Activated T-helper 1 cell treated with anti-CD3 and anti-CD28 coated beads, Interleukin-2, amount 50 U/mL, for 16 hours (primary cell): ENCODE measurements at places on chromosomes 5 and 9.

- DNase-seq, result no peak
These were observed 51.5 kb downstream of the SHOC1 start for GRCh38 chr9:111743275-111743674.

DNA sequence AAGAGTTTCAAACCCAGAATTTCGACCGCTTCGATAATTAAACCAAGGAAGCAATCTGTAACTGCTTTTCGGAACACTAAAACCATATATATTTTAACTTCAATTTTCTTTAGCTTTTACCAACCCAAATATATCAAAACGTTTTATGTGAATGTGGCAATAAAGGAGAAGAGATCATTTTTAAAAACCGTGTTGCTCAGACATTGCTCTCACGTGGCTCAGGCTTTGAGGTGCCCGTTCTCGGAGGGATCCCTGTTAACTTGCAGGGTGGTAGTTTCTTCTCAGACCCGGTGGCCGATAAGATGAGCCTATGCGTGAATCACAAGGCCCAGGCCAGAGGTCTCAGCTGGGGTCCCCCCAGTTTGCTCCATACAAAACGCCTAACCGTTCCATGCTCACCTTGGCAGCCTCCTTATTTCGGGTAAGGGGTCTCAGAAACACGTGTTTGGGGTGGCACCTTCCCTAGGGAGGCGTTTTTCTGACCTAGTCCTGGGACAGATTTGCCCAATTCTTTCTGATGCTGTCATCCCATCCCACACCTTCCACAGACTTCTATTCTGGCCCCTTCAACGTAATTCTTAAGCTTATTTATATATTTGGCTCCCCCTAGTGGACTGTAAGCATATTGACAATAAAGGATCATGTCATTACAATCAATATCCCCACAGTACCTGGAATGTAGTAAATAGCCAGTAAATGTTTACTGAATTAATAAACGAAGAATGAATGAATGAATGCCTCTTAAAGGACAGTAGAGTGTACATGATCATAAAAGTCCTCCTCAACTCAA lies 48.1 kb downstream of the THBS4 start:
- no peak for DNase-seq

DNA sequence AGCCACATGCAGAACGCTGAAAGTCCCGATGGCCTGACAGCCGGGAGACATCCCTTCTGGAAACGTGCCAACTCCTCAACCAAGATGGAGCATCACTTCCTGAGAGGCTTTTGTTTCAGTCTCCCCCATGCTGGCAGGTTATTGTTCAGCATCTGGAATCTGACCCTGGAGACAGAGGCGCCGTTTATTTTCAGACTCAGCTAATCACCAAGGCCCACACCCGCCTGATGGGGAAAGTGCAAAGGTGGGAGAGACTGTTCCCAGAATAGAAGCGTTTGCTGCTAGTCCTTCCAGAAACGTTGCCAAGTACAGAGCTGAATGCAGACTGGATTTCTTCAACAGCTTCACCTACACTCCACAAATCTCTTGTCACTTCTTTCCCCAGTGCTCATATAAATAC lies 41.8 kb upstream of the S1PR3 start:
- DNase-seq, result no peak

- DNase-seq, result no peak
These were observed 41.5 kb downstream of the TTLL11 start for GRCh38 chr9:122051351-122052321.

GRCh38 chr9:134963546-134963945 lies 45.8 kb upstream of the FCN1 start:
- DNase-seq, result no peak

DNA sequence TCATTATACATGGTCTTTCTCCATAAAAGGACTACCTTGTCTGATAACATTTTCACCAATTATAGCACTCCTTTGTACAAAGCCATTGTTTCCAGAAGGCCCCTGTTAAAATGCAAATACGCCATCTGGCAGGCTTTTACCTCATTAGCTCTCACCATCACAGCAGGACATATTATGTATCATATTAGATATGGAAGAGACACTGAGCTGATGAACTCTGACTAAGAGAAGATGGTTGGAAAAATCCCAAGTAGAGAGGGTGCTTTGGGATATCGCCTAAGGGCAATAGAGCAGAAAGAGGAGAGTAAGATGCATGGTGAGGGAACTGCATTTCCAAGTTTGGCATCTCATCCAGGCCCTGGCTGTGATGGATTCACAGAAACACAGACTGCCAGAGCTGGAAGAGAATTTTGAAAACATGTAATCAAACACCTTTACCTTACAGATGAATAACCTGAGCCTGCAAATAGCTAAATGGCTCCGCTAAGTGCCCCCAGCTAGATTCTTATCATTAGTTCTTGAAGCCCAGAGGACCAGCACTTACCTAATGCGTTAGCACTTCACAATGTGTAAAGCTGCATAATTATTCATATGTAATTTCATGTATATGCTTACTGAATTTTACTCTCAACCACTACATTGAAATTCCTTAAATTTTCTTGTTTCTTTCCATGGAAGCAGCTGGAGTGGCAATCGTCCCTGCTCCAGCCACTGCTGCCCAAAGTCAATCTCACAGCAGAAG lies 393.6 kb upstream of the IZUMO3 start:
- DNase-seq, result no peak

- no peak for DNase-seq
These were observed 279.3 kb downstream of the ASTN2 start for GRCh38 chr9:117135501-117136098.

- no peak for DNase-seq
These were observed 325.8 kb downstream of the TMEM38B start for GRCh38 chr9:106020186-106020585.

GRCh38 chr9:25994605-25995004 lies 316.4 kb upstream of the TUSC1 start:
- no peak for DNase-seq

- no peak for DNase-seq
These were observed 129.1 kb downstream of the KCNIP1 start for GRCh38 chr5:170632985-170633234.

DNA sequence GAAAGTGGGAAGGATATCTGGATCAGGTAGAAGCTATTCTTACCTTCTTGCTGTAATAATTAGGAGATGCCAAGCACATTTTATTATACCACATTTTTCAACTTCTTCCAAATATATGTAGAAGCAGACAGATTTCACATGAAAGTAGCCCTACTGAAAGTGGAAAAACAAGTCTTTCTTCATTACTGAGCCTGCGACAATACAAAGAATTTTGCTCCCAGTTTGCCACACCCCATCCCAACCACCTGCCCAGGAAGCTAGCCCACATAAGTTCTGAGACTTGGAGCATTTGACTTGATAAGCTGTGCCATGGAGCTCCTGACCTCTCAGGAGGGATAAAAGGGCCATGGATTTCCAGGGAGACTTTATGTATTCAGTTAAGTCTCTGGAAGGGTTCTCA lies 249.1 kb upstream of the ADCY2 start:
- DNase-seq, result no peak

DNA sequence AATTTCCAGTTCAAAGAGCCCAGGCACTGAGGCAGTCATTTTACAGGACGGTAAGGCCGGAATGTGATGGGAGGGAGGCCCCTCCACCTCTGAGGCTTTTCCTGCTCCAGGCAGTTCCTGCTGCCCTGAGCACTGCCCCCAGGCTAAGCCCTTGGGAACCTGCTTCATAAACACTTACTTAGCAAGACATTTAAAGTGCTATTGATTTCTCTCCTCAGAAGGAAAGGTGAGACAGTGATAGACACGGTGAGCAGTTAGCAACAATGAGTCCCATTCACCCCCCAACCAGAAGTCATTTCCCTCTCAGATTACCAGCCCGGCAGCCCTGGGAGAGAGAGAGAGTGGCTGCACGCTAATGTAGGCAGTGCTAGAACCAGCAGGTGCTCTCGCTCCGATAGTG lies 462.5 kb downstream of the SPOCK1 start:
- DNase-seq, result no peak

- DNase-seq, result no peak
These were observed 13.1 kb upstream of the SERINC5 start for GRCh38 chr5:80268916-80269315.

DNA sequence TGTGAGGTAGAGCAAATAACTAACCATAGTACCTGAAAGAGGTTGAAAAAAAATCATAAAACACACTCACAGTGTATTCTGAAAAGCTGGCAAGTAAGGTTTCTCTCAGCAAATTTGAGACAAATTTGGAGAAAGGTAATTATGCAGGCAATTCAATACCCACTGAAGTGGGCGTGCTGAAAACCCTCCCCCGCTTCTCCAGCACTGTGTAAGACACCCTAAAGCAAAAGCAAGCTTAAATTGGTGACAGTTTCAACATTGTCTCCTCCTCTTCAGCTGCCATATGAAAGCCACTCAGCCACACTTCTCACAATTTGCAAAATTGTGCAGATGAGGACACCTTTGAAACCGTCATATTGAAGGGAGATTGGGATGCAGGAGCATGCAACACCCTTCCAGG lies 322.3 kb upstream of the CDH6 start:
- no peak for DNase-seq

GRCh38 chr5:54296386-54296785 lies 14.0 kb downstream of the ARL15 start:
- DNase-seq, result no peak

- no peak for DNase-seq
These were observed 91.9 kb upstream of the SH3PXD2B start for GRCh38 chr5:172546196-172546595.

DNA sequence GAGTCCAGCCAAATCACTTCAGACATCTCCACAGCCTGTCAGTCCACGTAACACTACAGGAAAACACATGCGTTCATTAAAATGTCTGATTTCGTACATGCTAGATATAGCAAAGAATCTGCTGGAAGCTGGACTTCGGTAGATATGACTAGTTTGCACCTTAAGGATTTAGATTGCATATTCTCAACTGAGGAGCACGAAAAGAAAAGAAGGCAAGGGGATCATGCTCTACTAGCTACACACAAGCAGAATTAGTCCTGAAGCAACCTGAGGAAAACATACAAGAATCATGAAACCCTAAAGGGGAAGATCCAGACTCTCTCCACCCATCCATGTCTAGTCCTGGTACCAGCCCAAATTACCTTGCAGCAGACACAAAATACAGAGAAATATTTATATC lies 36.1 kb upstream of the SSBP2 start:
- DNase-seq, result no peak

DNA sequence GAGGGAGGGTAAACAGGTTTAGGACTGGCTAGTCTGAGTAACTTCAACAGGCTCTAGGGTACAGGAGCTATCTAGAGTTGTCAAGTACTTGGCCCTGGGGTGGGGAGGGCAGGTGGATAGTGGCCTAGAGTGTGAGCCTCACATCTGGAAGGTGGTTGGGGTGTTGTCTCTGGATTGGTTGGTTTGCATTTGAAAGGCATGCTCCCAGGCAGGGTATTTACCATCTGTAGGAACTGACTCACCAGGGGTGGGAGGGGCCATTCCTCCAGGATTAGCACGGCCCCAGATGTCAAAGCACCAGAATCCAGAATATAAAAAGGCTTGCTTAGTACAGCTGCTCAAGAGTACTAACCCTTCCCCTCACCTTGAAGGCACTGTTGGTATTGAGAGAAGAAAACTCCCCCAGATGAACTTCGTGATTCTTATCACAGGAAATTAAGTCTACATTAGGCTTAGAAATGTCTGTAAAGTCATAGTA lies 193.3 kb downstream of the NTRK2 start:
- no peak for DNase-seq

GRCh38 chr5:80071510-80072021 lies 36.4 kb downstream of the THBS4 start:
- DNase-seq, result no peak

- DNase-seq, result no peak
These were observed 65.4 kb upstream of the C9orf72 start for GRCh38 chr9:27638716-27639115.

- no peak for DNase-seq
These were observed 4.3 kb downstream of the RASGRF2 start for GRCh38 chr5:80964491-80964890.

DNA sequence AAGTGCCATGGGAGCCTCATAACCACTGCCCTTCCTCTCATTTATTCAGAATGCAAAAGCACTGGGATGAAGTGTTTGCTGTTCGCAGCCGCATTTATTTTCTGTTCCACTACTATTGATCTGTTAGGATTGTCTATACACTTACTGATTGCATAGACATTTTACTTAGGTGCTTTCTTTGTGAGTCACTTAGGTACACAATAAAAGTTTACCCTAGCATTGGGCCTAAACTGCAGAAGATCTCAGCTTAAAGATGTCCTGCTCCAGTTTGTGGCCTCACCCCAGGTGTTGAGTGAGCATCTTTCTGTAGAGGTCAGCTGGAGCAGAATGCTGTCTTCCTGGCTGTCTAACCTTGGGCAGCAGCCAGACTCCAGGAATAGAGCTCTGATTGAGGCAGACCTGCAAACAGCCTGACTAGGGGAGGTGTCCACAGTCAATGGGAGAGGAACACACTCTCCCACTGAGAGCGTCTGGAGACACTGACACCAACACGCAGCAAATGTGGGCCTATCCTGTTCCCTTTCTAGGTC lies 54.0 kb downstream of the GPR21 start:
- no peak for DNase-seq

- no peak for DNase-seq
These were observed 33.6 kb upstream of the ZBED3 start for GRCh38 chr5:77120706-77121105.

- no peak for DNase-seq
These were observed 103.6 kb downstream of the BOD1 start for GRCh38 chr5:173512637-173513435.

GRCh38 chr5:170327168-170327567 lies 29.6 kb upstream of the LCP2 start:
- no peak for DNase-seq

GRCh38 chr5:96926276-96926675 lies 9.6 kb upstream of the LNPEP start:
- no peak for DNase-seq

GRCh38 chr9:134370213-134370492 lies 43.9 kb downstream of the RXRA start:
- no peak for DNase-seq

- DNase-seq, result no peak
These were observed 159.2 kb downstream of the SMARCA2 start for GRCh38 chr9:2174306-2174705.

DNA sequence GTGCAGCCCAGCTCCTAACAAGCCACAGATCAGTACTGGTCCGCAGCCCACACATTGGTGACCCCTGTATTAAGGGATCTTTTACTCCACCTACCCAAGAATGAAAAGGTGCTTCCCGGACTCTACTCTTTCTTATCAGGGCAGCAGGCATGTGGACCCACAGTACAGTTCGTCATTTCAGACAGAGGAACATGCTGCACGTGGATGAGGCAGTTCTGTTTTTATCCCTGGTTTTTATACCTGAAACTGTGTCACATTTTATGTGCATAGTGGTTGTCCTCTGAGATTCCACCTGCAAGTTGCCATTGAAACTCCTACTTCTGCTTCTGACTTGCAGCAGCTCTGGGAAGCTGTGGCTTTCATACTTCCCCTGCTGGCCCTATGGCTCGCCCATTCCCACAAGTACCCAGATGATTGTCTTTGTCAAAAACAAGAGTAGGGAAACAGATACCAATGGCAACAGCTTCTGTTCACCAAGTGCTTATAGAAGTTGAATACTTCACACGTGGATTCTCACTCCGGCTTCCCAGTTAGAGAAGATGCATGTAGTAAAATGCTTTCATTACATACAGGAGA lies 208.0 kb downstream of the TRIO start:
- no peak for DNase-seq

GRCh38 chr9:134056483-134057306 lies 11.1 kb downstream of the BRD3 start:
- no peak for DNase-seq
